Activated T-cell treated with anti-CD3 and anti-CD28 coated beads, Interleukin-2, amount 50 U/mL, for 48 hours (primary cell): ENCODE measurements at places on chromosomes 13 and 19.

DNA sequence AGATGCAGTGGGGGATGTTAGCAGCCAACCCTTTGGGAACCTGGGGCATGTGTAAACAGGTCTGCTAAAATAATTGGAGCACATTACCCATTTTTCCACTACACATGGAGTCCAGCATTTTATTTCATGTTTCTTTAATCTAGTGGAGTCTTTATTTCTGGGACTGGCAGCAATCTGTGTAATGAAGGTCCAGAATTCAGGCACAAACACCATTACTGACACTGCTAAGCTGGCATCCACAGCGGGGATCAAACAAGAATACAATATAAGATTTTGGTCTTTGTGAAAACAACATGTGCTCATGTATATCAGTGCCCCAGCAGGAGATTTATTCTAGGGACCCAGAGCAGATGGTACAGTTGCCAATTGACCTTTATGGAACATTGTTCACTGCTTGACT is 1587.0 kb upstream of the PRR20A start:
- no peak for DNase-seq

- no peak for DNase-seq
Measured at GRCh38 chr13:97300871-97301270, 78.7 kb downstream of the MBNL2 start.

- DNase-seq, result no peak
Measured at GRCh38 chr13:21757763-21758162, 86.9 kb downstream of the FGF9 start.

DNA sequence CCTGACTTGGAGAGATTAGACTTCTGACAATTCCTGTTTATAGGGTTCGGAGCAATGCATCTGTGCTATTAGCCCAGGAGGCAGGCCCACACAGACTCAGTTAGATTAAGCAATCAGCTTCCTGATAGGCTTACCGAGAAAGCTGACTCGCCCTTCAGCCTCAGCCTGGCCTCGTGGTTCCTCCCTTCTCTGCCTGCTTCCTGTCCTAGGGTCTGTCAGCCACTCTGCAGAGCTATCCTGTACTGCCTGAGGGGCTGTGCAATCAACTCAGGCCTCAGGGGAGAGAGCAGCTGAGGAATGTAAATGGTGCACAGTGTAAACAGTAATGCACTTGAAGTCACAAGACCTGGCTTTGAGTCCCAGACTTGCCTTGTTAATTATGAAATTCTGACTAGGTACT is 30.7 kb downstream of the HTR2A start:
- peak; percentile 21 for DNase-seq

GRCh38 chr19:58098682-58098998 is 609 bp upstream of the ZSCAN18 start:
- DNase-seq, result no peak

DNA sequence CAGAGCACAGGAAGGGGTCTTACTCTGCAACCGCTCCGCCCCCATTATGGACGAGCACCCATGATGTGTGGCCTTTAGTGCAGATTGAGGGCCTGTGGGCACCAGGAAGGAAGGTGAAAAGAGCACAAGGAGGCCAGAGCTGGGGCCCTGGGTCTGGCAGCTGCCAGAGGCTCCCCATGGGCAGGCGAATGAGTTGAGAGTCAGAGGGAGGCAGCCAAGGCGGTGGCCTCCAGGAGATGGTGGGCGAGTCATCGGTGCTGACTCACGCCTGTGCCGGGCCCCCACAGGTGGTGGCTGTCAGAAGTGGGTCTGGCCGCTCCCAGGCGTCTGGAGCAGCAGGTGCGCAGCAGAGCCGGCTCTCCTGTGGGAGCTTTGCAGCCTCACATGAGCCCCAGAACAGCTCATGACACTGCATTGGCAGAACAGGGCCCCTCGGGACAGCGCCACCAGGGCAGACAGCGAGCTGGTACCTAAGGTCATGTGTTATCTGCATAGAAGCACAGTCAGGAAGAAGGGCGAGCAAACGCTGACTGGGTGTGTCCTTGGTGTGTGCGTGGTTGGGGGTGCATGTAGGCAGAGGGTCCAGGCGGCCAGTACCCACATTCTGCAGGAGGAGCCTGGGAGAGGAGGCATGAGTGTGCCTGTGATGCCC is 68.8 kb downstream of the CHST8 start:
- no peak for DNase-seq

GRCh38 chr13:46166947-46167610 is 14.9 kb downstream of the LCP1 start:
- DNase-seq, result no peak

GRCh38 chr13:61358599-61358998 is 57.0 kb downstream of the PCDH20 start:
- DNase-seq, result no peak

DNA sequence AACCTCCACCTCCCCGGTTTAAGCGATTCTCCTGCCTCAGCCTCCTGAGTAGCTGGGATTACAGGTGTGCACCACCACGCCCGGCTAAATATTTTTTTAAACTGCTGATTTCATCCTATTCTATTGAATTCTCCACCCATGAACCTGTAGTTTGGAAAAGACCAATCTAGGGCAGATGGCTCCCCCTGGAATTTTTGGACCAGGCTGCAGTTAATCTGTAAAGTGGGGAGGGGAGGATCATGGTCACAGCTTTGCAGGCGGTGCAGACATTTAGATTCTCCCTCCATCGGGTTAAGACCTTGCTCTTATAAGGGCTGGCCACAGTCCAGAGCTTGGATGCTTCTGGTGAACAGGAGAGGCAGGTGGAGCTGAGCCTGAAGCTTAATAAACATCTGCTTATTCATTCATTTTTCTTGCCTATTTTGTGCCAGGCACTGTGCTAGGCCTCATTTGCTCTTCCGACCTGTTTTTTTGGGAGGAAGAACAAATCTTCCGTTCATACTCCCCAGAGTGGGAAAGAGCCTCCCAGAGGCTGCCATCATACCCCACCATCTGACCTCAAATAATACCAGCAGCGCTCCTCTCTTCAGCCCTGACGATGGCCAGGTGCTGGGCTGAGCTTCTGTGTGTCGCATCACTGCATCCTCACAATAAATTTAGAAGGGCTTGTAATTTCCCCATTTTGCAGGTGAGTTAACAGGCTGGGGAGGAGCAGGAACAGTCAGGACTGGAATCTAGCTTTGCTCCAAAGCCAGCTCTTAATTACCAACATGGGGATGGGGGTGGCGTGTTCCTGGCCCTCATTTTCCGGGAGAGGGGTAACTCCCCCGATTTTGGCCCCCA is 902 bp upstream of the CCDC106 start:
- DNase-seq, result no peak

DNA sequence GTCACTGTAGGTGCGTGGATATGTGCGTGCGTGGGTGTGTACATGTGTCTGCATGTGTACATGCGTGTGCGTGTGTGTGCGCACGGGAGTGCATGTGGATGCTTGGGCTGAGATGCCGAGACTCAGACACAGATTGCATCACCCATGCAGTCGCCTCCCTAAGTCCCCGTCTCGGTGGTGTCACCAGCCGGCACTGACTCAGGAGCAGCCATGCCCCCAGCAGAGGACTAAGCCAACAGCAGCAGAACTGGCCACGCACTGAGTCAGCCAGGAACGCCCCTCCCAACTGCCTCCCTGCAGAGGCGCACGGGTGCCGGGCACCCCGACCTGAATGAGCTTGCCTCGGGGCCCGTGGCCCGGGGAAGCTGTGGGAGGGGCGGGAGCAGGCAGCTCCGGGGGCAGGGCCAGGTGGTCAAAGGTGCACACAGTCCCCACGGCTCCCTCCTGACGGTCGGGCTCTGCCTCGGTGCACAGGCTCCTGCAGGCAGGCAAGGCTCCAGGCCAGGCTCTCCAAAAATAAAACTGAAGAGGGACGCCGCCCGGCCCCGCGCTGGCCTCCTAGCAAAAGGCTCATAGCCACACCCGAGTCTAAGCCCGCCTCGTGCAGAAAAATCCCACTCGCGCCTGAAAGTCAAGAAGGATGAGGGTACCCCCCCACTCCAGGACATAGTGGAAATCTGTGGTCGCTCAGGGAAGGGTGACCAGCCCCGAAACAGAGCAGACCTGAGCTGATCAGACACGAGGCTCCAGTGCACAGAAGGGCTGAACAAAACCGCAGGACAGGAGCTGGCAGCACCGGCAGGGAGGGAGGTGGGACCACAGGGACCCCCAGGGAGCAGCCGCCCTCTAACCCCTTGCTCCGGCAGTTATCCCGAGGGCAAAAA is 49.2 kb downstream of the GADD45B start:
- no peak for DNase-seq

- DNase-seq, result no peak
Measured at GRCh38 chr13:59734393-59734792, 429.3 kb downstream of the DIAPH3 start.

- DNase-seq, result no peak
Measured at GRCh38 chr19:501646-502045, 5.4 kb downstream of the MADCAM1 start.

DNA sequence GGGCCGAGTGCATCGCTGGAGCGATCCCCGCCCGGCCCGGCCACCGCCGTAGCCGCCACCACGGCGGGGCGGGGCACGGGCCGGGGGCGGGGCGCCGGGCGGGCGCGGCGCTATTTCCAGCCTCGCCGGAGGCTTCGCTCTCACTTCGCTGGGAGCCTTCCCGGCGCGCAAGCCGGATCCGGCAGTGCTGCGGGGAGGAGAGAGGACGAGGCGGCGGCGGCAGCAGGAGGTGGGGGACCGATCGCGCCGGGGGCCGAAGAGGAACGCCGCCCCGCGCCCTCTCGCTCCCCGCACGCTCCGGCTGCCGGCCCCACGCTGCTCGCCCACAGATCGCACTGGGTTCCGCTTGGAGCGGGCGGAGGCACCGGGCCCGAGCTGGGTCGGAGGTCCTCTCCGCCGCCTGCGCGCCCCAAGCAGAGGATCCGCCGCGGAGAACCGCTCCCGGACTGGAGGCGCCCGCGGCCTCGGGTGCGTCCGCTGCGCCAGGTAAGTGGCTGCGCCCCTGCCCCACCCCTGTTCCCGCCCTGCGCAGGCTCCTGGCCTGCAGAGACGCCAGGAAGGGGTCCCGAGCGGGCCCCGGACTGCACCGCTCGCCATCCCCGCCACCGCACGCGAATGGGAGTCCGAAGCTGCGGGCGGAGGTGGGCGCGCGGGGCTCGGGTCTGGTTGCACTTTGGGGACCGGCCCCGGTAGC is at the start of gene CHST8:
Gene CHST8, plus strand, starts transcription at position 143 of the 694 bp plus-strand sequence. CDS start 67,309 bp downstream, outside the sequence.
- DNase-seq, result no peak
